Brain pericyte (primary cell): ENCODE measurements at places on chromosomes 12 and 14.

DNA sequence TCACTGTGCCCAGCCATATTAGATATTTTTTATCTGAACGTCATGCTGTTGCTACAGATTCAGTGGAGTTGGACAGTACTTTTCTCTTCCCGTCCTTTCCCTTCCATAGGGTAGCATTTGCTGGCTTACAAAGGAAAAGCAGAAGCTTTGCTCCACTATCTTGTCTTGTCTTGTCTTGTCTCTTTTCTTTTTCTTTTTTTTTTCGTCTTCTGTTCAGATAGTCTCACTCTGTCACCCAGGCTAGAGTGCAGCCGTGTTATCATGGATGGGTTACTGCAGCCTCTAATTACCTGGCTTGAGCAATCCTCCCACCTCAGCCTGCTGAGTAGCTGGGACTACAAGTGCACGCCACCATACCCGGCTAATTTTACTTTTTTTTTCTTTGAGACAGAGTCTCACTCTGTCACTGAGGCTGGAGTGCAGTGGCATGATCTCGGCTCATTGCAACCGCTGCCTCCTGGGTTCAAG, 21.1 kb downstream of the OR10G3 start:
- no peak for DNase-seq

DNA sequence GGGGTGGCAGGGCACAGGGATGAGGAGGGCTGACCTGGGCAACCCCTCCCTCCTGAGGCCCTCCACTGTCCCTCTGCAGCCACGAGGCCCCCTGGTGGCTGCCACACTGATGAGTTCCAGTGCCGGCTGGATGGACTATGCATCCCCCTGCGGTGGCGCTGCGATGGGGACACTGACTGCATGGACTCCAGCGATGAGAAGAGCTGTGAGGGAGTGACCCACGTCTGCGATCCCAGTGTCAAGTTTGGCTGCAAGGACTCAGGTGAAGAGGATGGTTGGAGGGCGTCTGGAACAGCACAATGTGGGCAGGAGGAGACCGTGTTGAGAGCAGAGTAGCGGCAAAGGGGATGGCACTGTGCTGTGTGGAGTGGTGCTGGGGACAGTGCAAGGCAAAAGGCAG, 25.7 kb upstream of the LRP1-AS start:
- no peak for DNase-seq

DNA sequence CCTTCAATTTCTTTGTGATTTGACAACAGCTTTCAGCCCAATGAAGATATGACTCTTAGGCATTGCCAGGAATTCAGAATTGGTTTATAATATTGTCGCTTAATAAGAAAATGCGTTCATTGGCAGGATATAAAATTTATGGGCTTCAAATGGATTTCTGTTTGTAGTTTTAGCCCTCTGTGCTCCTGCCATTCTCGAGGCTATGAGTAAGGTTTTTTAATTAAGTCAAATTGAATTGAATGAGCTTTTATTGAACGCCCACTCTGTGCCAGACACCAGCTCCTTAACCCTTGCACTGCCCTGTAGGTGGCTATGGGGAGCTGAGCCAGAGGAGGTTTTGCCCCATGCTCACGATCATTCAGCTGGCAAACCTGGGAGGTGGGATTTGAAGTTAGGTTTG, 115.1 kb downstream of the SLC25A47 start:
- DNase-seq, result no peak

- DNase-seq, result no peak
Measured at GRCh38 chr14:52402812-52403526, 88.9 kb downstream of the PTGER2 start.

- DNase-seq, result no peak
Measured at GRCh38 chr12:46438719-46439319, 66.2 kb upstream of the SLC38A2 start.

DNA sequence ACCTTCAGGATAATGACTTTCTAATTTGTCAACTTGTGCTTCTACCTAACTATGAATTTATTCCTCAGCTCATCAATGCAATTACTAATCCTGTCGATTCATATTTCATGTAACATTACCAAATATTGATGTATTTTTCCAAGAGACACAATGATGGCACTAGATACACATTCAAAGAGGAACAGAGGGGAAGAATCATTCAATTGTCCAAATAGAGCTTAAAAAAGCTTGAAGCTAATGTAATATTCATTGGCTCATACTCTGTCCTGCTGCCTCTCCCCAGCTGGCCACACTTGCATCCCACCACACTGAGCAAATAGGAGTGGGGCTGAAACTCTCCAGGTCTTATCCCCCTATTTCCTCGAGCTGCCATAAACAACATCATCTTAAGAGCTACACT, 9.3 kb downstream of the TESPA1 start:
- DNase-seq, result no peak

GRCh38 chr12:50404307-50404706, 3.6 kb downstream of the LARP4 start:
- DNase-seq, result no peak

- DNase-seq, result no peak
Measured at GRCh38 chr14:84804895-84805294, 725.0 kb upstream of the FLRT2 start.

DNA sequence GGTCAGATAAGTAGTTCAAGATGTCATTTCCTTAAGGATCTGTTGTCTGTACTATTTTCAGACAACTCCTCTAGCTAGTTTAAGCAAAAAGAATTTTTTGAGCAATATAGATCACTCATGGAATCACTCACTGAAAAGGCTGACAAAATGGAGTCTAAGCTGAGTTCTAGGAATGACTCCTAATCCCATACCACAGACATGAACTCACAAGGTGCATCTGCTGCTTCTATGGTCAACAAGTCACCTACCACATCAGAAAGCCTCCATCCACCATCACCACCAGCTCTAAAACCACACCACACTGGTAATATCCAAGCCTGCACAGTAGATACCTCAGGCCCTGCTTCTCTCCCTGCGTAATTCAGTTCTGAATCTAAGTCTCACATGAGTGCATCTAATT, 33.0 kb downstream of the PWP1 start:
- DNase-seq, result no peak

DNA sequence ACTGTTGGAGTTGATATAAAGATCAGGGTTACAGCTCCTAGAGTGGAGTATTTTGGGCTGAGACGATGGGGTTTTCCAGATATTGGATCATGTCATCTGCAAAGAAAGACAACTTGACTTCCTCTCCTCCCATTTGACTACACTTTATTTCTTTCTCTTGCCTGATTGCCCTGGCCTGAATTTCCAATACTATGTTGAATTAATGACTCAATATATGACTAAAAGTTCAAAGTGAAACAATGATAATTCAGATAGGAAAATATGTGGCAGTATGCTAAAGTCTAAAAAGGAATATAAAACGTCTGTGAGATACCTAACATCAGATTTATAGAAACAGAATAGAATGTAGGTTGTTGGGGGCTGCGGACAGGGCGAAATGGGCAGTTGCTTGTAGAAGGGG, 72.2 kb downstream of the BHLHE41 start:
- DNase-seq, result no peak

- DNase-seq, result no peak
Measured at GRCh38 chr12:12190087-12190809, 76.6 kb downstream of the LRP6 start.

- DNase-seq, result no peak
Measured at GRCh38 chr14:81386290-81386745, 13.8 kb downstream of the STON2 start.

- no peak for DNase-seq
Measured at GRCh38 chr14:68587931-68588330, 204.9 kb downstream of the ZFP36L1 start.

DNA sequence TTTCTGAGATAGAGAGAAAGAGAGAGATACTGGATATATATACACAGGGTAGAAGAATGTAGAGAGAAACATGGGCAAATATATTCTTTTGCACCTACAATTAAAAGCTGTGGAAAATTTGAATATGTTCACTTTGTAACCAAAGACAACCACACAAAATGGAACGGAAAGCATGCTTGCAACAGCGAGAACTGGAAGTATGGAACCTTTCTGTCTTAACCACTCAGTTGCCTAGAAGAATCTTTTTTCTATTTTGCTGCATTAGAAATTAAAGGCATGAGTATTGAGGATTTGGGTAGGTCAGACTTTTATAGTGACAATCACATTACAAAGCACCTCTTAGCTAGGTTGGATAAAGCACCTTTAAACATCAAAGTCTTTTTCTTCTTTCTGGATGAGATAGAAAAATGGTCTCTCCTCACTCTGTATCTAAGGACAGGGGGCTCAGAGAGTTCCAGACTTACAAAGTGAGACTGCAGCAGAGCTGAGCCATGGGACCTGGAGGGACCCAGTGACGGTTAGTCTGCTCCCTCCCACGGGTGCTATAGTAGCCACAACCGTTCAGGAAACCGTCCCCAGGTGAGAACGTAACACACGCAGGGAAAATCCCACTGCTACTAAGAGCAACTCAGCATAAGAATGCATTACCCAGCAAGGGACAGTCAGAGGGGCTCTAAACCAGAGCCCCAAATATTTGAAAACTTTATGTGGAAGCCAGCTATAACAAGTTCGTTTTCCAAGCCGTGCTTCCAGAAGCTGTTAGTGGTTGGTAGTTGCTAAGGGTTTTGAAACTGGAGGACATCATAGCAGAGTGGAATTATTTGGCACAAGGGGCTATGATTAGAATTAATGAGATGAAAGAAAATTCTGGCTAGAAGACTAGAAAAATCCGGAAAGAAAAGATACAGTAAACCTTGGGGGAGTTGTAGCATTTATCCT, 97.1 kb downstream of the DAD1 start:
- no peak for DNase-seq

DNA sequence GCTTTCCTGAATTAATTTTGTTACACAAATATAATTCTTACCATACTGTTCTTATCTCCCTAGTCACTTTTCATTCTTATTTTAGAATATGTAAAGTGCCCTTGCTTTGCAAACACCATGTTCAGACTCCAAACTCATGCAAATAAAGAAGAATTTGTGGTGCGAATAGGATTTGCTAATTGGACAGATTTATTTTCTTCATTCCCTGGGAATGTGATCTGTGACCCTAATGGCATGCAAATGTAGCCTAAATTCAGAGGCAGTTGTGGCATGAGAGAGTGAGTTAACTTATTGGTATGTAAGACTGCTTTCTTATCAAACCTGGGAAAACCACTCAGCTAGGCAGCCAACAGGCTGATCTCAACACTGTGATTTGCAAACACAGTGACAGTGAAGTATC, 10.0 kb downstream of the CAPZA3 start:
- no peak for DNase-seq

DNA sequence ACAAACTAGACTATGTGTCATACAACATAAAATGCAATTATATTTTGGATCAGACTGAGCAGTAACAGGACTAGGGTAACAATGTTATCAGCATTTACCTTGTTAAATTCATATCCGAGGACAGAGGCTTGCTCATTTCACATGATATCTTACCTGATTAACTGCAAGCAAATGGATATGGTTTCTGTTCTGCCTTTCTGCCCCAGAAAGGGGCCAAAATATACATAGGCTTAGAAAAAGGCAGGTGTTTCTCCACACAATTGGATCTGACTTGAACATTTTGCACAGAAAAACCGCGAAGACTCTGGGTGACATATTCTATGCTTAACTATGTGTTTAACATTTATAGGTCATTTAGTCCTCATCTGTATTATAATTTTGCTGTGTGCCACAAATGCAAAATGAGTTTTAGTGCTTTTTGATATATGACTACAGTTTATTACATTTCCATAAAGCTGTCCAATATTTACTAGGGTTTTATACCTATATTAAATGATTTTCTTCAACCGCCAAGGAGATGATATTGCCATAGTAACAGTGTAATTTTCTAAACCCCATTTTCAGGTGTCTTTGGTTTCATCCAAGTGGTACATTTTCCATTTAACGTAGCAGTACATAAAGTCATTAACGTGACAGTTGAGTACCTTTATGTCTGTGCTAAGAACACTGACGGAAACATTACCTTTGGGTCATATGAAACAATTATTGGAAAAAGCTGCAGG, 249.3 kb upstream of the KRR1 start:
- DNase-seq, result no peak

GRCh38 chr12:106541201-106541600, 41.6 kb upstream of the RFX4 start:
- DNase-seq, result no peak

DNA sequence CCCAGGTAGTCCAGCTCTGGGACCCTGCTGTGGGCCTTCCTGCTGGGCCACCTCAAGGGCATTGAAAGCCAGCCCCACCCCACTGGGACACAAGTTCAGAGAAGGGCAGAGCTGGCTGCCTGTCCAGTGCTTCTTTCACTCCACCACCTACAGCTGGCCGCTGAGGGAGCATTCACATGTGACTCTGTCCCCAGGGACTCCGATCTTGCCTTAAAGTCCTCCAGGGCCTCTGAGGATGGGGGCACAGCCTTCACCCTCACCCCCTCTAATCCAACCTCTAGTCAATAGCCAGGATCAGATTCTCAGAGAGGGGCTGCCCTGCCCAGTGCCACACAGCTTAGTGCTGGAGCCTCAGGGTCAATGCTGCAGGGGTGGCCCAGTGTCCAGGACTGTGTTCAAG, 5.0 kb upstream of the CYP46A1 start:
- no peak for DNase-seq

GRCh38 chr12:68572661-68573060, 38.0 kb upstream of the RAP1B start:
- DNase-seq, result no peak

GRCh38 chr12:99370421-99371138, 277.0 kb upstream of the GARIN6 start:
- DNase-seq, result no peak

- DNase-seq, result no peak
Measured at GRCh38 chr12:54082397-54082892, 28.8 kb downstream of the HOXC4 start.

DNA sequence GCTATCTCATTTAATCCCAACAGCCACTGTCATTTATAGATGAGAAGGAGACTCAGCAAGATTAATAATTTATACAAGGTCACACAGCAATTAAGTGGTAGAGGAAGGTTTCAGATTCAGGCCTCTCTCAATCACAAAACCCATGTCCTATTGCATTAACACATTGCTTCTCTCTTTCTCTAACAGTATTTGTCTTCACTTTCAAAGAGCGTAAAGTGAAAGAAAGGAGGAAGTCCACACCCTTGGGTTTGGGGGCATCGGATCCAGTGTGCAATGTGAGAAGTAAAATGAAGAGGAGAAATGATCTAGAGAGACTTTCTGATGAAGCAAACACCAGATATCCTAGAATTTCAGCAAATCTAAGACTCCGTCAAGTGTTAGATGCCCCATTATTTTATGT, 7.0 kb upstream of the VRK1 start:
- DNase-seq, result no peak

DNA sequence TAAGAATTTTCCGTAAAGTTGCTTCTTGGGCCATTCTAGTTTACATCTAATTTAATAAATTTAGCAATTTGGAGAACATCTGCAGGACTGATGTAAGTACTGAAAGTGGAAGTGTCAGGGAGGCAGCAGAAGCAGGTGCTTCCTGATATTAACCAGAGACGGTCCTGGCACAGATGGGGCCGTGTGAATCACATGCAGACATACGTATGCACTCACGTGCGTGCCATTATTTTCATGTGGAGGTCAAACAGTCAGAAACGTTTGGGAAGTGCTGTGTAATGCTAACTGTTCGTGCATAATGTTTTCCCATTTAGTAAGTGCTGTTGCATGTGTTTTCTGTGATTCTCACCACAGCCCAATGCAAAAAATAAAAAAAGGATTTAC, 87.8 kb upstream of the DYNC1H1 start:
- no peak for DNase-seq

GRCh38 chr12:41802803-41803202, 341.9 kb downstream of the GXYLT1 start:
- DNase-seq, result no peak
